Stimulated activated CD8-positive, alpha-beta memory T cell treated with anti-CD3 and anti-CD28 coated beads, Interleukin-12 subunit alpha, Interleukin-12 subunit beta, amount 100 ng/mL, for 4 hours (primary cell): ENCODE measurements at places on chromosomes 6 and 20.

DNA sequence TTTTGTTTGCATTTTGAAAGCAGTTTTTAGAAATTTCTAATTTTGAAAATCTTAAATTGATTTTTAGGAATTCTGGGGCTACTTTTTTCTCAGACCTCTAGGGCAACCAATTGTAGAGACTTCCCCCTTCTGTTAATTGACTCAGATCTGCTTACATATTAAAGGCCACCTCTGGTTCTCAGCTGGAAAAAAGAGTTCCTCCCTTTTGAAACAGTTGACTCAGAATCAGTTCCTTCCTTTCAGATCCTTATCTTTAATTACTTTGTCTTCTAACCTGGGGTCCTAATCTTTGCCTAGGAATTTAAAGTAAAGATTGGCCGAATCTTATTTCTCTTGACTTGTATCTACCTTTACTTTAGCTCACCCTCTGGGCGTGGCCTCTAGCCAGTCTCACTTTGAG lies 146.8 kb downstream of the LAMA2 start:
- DNase-seq, result no peak

DNA sequence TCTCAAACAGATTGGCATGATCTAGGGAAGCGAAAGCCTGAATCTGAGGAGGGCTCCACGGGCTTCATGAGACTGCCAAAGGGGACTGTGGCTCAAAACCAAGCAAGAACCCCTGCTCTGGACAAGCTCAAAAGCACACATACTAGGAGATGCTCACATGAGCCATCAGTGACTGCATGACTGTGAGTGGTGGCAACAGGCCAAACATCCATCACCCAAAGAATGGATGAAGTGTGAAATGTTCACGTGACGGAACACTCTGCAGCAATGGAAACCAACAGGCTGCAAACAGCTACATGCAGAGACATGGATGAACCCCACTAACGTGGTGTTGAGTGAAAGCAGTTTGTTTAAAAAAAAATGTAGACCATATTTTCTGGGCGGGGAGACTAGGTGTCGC lies 136.3 kb downstream of the PREX1 start:
- no peak for DNase-seq

- no peak for DNase-seq
Observed at GRCh38 chr6:169991913-169992312, 240.5 kb downstream of the ERMARD start.

GRCh38 chr20:38428800-38429199 lies 6.3 kb downstream of the SNHG17 start:
- no peak for DNase-seq

- no peak for DNase-seq
Observed at GRCh38 chr20:5557123-5557522, 193.1 kb upstream of the SHLD1 start.

DNA sequence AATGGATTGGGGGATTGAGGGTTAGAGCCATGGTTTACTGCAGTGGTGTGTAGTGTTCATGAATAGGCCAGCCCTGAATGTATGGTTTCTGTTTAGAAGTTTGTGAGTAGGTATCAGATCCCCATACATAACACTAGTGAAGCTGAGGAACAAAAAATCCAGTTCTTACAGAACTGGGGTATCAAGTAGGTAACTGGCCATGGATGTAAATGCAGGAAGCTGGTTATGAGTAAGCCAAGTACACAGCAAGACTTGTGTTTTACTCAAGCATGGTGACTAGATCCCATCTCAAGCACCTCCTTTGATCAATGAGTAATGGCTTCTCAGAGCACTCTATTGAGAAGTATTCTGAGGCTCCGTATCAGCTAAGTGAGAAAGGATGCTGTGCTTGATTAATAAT lies 613.7 kb upstream of the FLRT3 start:
- no peak for DNase-seq
